ENCODE measurements at places on chromosomes 3 and 15.
A peak's percentile ranks its signal among the peaks of the same experiment; 100 is the strongest.

GRCh38 chr3:126357295-126358037, at the start of gene KLF15:
TSS of gene KLF15 (minus strand) at chr3:126357408. CDS start at chr3:126352922, 4,486 bp downstream.
- peak; percentile 95 for DNase-seq

GRCh38 chr3:100401674-100402041, 319 bp downstream of the LNP1 start:
- DNase-seq, result peak; percentile 18

- DNase-seq, result no peak
These were observed 6.1 kb upstream of the TICRR start for GRCh38 chr15:89569090-89569745.

- DNase-seq, result peak; percentile 15
These were observed 32.1 kb downstream of the TFDP2 start for GRCh38 chr3:142117056-142117851.

- no peak for DNase-seq
These were observed 107.3 kb downstream of the STAC start for GRCh38 chr3:36487616-36488015.

- no peak for DNase-seq
These were observed 155.2 kb downstream of the GSK3B start for GRCh38 chr3:119939077-119939476.

DNA sequence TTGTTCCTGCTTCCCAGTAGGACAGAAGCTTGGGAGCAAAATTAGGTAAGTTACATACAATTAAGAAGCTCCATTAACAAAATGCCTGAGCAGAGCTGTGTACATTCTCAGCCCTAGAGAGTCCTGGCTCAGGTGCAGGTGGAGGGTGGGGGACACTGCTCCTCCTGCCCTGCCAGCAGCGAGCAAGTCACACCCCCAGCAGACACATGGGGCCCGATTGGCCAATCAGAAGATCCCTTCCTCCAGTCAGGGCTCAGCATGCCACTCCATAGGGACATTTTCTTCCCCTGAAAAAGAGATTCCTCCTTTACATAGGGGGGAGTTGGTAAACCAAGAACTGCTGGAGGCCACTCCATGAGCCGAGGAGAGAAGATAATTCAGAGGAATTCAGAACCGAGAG, 62.1 kb downstream of the PLXNA1 start:
- peak; percentile 50 for DNase-seq

DNA sequence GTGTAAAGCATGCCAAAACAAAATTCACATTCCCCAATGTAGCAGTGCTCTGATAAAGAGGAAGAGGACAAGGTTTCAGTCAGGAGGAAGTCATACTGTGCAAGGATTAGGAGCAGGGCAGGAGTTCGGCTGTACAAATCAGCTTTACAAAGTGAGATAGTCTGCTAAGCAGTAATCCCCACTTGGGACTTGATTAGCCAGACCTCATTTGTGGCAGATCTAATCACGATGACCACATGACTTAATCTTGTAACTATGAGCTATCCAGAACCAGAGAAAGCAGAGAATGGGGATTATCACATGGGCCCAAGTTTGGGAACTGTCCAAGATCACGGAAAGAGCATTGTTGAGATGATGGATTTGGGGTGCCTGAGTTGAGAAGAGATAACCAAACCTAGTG, 7.8 kb downstream of the DCBLD2 start:
- DNase-seq, result no peak

DNA sequence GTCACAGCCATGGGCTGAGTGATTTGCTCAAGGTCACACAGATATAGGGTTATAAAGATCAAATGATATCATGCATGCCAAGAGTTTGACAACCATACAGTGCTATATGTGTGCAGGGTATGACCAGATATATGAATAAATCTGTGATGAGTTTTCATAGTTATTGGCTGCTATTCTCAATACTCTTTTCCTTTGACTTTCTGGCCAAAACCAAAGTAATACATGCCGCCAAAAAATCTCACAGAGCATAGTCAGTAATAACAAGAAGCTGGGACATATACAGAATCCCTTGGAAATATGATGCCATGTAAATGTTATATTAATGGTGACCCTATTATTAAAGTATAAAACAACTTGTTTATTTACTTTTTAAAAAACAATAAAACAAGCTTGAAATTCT, 11.6 kb upstream of the TSC22D2 start:
- no peak for DNase-seq

GRCh38 chr15:98568382-98569017, 79.8 kb upstream of the IGF1R start:
- no peak for DNase-seq

DNA sequence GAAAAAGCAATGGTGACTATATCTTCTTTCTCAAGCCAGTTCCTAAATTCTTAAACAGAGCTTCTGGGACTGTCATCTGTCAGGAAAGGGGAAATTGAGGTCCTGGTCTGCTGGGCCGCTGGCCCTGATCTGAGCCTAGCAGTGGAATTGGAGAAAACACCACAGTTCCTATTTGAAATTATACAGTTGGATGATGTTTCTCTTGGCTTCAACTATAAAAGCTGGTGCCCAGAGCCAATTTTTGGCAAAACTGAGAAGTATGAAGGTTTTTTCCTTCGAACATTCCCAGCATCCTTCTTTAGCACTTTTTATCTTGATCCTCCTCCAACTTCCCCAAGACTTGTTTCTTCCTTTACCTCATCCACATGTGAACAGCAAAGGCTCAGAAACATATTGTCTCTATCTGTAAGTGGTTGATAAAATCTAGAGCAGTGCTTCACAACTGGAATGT, 83.9 kb downstream of the CD47 start:
- DNase-seq, result no peak

DNA sequence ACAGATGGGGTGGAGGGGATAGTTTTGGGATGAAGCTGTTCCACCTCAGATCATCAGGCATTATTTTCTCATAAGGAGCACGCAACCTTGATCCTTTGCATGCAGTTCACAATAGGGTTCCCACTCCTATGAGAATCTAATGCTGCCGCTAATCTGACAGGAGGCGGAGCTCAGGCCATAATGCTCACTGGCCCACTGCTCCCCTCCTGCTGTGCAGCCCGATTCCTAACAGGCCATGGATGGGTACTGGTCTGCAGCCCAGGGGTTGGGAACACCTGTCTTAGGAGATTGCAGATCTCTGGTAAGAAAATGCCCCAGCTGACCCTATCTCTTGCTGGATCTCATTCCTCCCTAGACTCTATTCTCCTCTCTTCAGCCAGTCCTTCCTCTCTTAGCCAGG, 6.8 kb downstream of the CSTA start:
- no peak for DNase-seq

Measured in HuH-7 (cell line).